ENCODE measurements at places on chromosomes 12 and 14.

DNA sequence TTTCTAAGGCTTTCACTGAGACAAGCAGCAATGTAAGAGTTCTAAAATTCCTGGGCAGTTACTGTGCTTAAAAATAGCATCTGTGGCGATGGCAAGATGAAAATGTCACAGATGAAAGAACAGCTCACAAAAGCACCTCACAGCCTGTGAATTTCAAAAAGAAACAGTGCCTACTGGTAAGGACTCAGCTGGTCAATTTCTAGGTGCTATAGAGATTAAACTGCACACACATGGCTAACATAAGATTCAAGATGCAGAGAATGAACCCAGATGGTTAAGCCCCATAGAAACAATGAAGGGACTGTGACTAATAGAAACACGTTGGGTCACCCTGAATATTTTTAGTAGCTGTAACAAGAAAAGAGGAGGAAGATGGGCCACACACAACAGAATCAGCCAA lies 12.0 kb upstream of the IL26 start:
- no peak for DNase-seq

- DNase-seq, result no peak
These were observed 19.7 kb downstream of the HSPB8 start for GRCh38 chr12:119198440-119198839.

GRCh38 chr14:103480595-103480994 lies 42.0 kb downstream of the CKB start:
- DNase-seq, result no peak

DNA sequence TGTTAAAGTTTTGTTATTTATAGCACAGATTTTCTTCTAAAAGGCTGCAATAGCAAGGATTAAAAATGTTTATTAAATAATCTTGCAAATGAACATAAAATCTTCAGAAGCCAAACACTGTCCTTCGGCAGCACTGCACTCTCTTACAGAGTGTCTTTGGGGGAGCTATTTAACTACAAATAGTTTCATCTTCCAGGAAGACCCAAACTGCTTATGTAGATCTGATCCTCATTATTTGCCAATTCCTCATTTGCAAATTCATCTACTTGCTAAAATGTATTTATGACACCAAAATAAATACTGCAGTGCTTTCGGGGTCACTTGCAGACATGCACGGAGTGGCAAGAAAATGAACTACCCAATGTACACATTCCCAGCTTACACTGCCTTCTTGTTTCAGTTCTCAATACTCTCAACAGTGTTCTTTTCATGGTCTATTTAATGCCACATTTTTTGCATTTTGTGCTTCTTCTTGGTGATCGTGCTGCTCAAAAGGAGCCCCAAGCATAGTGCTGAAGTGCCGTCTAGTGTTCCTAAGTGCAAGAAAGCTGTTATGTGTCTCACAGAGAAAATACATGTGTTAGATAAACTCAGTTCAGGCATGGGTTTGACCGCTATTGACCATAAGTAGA lies 128.1 kb downstream of the PRKD1 start:
- DNase-seq, result no peak

DNA sequence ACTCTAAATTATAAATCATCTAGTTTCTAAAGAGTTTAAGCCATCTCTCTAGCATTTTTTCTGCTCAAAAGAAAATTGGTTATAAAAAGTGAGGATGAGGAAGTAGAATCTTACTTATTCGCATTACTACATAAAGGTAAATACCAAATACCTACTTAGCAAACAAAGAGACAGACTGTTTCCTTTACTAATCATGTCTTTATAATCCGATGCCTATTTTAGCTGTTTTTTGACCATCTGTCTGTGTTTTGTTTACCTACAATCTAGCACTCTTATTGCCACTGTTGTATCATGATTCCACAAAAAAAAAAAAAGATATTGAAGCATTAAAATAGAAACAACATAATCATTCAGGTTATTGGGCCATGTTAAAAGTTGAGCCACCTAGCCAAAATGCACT lies 396.2 kb downstream of the PAWR start:
- no peak for DNase-seq

DNA sequence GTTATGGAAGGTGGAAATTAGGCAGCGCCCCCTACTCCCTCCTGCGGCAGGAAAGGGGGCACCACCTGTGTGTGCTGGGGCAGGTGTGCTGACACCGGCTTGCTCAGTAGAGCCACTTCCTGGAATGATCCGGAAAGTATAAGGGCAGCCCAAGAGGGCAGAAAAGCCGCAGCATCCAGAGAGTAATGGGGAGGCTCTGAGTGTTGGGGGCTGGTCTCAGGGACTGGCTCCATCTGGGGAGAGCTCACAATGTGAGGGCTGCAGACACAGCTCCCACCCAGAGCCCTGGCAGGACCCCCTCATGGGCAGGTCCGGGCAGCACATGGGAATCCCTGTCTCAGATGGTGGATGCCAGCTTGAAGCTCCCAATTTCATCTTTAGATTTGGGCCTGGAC lies 187.6 kb upstream of the C14orf180 start:
- no peak for DNase-seq

Measured in activated CD4-positive, alpha-beta T cell treated with anti-CD3 and anti-CD28 coated beads, Interleukin-2, amount 50 U/mL, for 1 hour (primary cell).